Calu3 (cell line): ENCODE measurements at places on chromosomes 2 and 18. TPM values are rescaled to one million over a fixed set of nuclear protein-coding genes. Genes with fewer than 3 reads are reported as not detected.

The CHRNA1 gene
- total RNA-seq = not detected in 2 replicates

GRCh38 chr2:224444021-224444420, 42.1 kb upstream of the FAM124B start:
- H3K36me3 ChIP-seq = peaks cover 14% of the 10 kb centered on the region
- H3K27me3 ChIP-seq = no peaks in the 10 kb centered on the region
- H3K4me1 ChIP-seq = peaks cover 31% of the 10 kb centered on the region
- DNase-seq = no peak

GRCh38 chr2:240913810-240914644, 7.9 kb downstream of the CROCC2 start:
- peaks cover 10% of the 10 kb centered on the region for H3K4me1 ChIP-seq
- no peak overlapping the region for H3K4me3 ChIP-seq
- DNase-seq = peak; percentile 72
- peaks cover 72% of the 10 kb centered on the region for H3K27me3 ChIP-seq
- no peaks in the 10 kb centered on the region for H3K36me3 ChIP-seq

DNA sequence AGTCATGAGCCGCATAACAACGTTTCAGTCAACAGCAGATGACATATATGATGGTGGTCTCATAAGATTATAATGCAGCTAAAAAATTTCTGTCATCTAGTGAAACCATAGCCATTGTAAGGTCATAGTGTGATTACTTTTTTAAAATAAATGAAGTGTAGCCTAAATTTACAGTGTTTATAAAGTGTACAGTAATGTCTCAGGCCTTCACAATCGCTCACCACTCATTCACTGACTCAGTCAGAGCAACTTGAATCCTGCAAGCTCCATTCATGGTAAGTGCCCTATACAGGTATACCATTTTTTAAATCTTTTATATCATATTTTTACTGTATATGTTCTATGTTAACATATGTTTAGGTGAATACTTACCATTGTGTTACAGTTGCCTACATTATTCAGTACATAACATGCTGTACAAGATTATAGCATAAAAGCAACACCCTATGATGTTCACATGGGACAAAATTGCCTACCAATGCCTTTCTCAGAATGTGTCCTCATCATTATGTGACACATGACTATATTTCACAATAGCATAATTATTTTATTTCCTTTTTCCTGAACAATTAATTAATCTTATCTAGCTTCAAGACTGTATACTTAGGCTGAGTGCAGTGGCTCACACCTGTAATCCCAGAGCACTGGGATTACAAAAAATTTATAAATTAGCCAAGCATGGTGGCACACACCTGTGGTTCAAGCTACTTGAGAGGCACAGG, 1115.9 kb upstream of the ZEB2 start:
- no peak for DNase-seq
- no peaks in the 10 kb centered on the region for H3K36me3 ChIP-seq
- no peak overlapping the region for H3K27ac ChIP-seq
- no peaks in the 10 kb centered on the region for H3K27me3 ChIP-seq
- no peak overlapping the region for H3K4me3 ChIP-seq
- no peaks in the 10 kb centered on the region for H3K4me1 ChIP-seq

The PLGLB1 gene
- 1.8 TPM in 1 of 2 replicates, not detected in the other for total RNA-seq
